ENCODE measurements at places on chromosomes 7 and 10.

GRCh38 chr7:15033039-15033438 lies 130.5 kb upstream of the DGKB start:
- DNase-seq, result no peak

DNA sequence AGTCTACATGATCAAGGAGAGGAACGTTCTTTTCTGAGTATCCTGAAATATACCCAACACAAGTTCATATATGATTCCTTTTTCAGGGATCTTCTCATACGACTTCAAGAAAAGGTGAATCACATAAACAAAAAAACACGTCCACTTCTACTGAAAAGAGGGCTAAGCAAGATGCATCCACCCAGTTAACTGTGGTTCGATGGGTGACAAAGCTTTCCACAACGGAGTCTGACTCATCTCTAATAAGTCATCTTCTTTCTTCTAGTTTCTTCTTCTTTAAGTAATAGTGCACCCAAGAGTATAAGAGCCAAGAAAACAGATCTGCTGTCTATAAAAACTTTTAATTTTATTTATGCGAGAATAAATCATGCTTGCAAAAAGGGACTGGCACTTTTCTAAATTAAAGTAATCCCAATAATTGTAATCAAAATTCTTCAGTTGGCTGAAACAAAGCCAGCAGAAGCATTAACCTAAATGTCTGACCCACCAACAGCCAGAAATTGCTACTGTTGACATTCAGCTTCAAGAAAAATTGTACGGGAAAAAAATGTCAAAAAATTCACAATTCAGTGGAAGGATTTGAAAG lies 146.9 kb upstream of the ANK3 start:
- DNase-seq, result no peak

- DNase-seq, result no peak
Measured at GRCh38 chr7:148492157-148492860, 98.3 kb upstream of the C7orf33 start.

- no peak for DNase-seq
Measured at GRCh38 chr10:15197276-15197675, 28.8 kb upstream of the NMT2 start.

GRCh38 chr10:64519427-64519826 lies 998.2 kb downstream of the REEP3 start:
- no peak for DNase-seq

DNA sequence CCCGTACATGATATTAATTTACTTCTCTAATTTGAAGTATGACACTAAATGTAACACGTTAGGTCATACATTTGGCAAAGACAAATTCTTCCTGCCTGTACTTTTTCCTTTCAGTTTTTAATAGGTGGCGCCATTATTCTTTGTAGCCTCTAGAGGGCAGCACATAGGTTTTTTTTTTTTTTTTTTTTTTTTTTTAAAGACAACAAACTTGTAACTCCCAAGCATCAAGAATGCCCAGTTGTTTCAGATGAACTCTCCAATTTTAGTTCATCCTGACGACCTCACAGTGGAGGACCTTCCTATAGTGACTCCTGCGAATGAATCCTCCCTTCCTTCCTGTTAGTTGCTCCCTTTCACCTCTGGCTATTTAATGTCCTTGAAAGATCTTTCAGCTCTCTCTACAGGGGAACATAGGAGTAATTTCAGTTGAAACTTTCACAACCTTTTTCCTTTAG lies 139.3 kb upstream of the HDAC9 start:
- peak; percentile 6 for DNase-seq

DNA sequence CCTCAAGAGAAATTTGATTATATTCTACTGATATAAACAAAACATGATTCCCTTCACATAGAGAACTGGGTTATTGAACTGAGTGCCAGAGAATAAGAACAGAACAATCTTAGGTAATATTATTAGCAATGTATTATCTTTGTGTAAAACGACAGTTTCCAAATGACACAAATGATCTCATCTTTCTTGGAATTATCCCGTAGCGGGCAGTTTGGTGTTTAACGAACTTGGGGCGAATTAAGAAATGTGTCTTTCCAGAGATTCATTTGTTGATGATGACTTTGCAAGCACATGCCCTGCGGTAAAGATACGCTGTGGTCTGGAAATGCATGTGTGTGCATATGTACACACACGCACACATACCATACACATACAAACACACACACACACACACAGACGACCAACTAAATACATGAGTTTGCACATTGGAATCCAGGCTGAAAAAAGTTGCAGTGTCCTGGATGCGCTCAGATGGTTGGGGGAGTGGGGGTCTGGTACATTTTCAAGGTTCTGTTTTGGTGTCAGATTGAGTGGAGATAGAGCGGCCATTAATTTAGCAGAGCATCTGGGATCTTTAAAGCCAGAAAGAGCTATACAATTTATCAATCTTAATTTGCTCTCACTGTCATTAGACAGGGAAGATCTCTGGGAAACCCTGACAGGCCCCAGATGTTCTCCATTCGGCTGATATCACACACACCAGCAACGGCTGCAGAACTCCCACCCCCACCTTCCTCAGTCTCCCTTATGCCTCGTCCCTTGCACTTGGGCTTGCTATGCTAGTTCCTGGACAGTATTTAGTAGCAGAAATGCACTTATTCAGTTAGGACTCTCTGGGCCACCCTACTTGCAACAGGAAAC lies 112.4 kb upstream of the FAM171A1 start:
- DNase-seq, result no peak

GRCh38 chr7:20050241-20050966 lies 166.8 kb downstream of the MACC1 start:
- DNase-seq, result no peak

GRCh38 chr10:71337219-71337701 lies 18.2 kb downstream of the SLC29A3 start:
- no peak for DNase-seq

DNA sequence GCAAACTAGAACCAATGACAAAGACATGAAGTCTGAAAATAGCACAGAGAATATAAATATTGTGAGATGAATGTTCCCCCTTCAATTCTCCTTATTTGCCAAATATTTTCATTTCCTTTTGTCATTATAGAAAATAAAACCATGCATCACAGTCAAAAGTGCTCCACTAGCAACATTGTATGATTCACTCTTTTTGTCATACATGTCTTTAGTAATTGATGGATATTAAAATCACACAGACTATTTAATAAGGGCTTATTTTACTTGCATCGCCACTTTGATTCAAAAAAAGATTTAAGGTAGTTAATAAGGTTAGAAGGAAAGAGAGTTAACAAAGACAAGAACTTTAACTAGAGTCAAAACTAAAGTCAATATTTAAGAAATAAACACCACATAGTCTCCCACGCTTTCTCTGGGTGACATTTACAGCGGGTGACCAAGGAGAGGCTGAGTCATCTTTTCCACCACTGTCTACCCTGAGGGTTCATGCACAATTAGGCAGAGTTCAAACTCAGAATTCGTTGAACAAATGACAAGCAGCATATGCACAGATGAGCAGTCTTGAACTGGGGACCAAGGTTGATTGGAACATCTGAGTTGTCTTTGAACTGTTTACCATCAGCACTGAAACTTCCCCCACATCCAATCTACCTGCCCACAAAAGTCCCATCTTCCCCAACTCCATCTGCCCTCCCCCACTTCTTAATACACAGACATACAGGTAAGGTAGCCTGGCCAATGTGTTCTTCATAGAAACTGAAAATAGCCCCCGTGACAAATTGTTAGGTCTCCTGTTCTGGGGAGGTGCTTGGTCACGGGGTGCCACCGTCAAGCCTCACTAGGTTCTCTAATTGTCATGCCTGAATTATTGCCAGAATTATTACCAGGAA lies 42.5 kb downstream of the C7orf25 start:
- no peak for DNase-seq

DNA sequence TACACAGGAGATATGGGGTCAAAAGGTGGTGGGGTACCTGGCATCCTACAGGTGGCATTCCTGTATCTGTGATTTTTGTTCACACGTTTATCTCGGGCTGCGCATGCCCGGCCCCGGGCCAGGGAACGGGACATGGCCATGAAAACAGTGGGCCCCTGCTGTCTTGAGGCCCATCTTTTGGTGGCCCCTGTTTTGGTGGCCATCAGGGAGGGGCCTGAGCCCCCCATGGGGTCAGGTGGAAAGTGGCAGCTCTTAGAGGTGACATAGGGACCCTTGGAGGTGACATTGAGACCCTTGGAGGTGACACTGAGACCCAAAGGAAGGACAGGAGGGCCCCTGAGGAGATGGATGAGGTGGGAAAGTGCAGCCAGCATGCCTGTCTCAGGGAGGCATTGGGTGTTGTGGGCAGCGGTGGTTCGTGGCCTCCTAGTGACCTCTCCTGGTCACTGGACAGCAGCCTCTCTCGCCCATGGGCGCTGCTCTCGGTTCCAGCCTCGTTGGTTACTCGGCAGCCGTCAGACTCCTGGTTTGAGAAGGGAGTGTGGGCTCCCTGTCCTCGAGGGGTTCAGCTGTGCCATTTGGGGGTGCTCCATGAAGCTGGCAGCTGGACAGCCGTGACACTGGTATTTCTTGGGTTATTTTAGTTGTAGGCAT lies 39.9 kb downstream of the INPP5A start:
- DNase-seq, result no peak

GRCh38 chr10:53697038-53697437 lies 924.5 kb upstream of the MBL2 start:
- DNase-seq, result no peak

- no peak for DNase-seq
Measured at GRCh38 chr10:98460837-98461499, 14.2 kb upstream of the HPS1 start.

GRCh38 chr7:51455948-51456347 lies 139.3 kb upstream of the COBL start:
- DNase-seq, result no peak

- DNase-seq, result no peak
Measured at GRCh38 chr7:139876622-139877283, 47.7 kb downstream of the TBXAS1 start.

DNA sequence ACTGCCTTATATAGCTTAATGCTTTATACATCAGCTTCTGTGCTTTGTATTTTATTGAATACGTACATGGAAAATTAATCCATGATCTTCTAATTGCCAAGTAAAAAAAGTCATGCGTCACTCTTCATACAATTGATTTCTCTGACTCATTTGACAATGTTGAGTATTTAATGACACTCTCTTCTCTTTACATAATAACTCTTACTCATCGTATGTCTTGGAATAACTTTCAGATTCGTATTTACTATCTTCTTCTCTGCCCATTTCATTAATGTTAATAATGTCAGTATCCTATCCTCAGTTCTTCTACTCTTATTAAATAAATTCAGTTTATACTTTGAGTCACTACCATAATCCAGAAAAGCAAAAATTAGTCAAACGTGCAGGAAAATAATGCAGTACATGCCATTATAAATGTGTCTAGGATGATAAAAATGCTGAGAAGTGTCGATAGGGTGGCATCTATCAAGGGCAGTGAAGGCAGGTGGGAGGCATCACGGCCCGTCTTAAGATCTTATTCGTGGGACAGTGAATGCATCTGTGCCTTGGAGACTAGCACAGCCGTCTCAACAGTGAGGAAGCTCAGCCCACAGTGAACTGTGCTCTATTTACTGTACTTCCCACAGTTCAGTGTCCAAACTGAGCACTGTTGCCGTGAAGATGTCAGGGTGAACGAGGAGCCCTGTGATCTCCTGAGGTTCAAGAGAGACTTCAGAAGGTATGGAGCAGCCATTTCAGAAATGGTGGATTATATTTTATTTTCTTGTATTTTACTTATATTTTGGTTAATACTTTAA lies 39.8 kb upstream of the AKR1E2 start:
- no peak for DNase-seq

DNA sequence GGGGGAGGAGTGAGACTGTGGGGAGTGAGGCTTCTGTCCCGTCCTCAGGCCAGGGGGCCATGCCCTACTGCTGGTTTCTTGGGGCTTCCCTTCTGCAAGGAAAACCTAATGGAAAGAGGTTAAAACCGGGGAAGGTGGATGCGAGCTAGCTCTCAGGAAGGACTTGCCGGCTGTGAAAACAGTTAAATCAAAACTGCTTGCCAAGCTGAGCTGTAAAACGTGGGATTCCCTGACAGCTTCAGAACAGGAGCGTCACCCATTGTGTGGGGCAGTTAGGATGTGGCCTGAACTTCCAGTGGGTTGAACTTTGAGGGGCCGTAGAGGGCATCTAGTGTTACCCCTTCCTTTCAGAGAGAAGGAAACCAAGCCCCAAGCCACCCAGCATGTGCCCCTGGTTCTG lies 13.1 kb downstream of the TSPAN15 start:
- no peak for DNase-seq
